Activated CD4-positive, CD25-positive, alpha-beta regulatory T cell treated with anti-CD3 and anti-CD28 coated beads, Interleukin-2, amount 50 U/mL, for 24 hours (primary cell): ENCODE measurements at places on chromosomes 12 and 14.
A peak's percentile ranks its signal among the peaks of the same experiment; 100 is the strongest.

DNA sequence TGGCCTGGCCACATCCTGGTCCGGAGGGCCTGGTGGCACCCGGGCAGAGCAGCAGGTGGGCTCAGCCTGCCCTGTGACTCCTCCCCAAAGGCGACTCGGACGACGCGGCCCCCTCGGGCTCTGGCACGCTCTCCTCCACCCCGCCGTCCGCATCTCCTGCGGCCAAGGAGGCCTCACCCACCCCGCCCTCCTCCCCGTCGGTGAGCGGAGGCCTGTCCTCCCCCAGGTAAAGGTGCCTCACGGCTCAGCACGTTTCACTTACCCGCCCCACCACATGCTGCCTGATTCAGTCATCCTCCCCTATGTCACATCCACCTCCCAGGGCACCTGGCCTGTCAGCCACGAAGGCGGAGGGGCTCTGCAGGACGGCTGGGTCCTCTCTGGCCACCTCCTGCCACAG, 6.8 kb upstream of the TEX22 start:
- no peak for ATAC-seq

GRCh38 chr14:47778631-47779030, 103.2 kb upstream of the MDGA2 start:
- no peak for ATAC-seq

DNA sequence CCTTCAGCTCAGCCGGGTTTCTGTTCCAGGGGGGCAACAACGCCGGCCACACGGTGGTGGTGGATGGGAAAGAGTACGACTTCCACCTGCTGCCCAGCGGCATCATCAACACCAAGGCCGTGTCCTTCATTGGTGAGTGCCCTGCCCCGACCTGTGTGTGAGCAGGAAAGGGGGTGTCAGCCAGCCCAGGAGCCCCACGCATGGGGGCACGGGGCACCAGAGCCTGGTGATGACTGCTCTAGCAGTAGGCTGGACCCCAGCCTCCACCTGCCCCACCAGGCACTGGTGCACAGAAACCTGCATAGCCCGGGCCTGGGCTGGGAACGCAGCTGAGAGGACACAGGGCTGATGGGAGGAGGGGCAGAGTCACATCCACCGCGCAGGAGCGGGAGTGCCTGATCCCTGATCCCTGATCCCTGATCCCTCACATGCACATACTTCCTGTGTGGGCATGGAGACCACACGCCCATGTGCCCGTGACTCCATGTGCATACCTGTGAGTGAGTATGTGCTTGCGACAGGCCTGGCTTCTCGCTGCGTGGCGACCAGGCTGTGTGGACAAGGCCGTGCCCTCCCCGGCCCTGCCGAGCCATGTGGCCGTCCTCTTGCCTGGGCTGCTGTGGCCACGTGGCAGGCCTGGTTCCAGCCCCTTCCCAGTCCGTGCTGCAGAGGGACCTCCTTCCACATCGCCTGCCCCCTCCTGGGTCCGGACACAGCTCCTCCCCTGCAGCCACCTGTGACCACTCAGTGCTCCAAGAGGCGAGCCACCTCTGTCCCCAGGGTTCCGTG, 11.2 kb downstream of the ADSS1 start:
- no peak for ATAC-seq

DNA sequence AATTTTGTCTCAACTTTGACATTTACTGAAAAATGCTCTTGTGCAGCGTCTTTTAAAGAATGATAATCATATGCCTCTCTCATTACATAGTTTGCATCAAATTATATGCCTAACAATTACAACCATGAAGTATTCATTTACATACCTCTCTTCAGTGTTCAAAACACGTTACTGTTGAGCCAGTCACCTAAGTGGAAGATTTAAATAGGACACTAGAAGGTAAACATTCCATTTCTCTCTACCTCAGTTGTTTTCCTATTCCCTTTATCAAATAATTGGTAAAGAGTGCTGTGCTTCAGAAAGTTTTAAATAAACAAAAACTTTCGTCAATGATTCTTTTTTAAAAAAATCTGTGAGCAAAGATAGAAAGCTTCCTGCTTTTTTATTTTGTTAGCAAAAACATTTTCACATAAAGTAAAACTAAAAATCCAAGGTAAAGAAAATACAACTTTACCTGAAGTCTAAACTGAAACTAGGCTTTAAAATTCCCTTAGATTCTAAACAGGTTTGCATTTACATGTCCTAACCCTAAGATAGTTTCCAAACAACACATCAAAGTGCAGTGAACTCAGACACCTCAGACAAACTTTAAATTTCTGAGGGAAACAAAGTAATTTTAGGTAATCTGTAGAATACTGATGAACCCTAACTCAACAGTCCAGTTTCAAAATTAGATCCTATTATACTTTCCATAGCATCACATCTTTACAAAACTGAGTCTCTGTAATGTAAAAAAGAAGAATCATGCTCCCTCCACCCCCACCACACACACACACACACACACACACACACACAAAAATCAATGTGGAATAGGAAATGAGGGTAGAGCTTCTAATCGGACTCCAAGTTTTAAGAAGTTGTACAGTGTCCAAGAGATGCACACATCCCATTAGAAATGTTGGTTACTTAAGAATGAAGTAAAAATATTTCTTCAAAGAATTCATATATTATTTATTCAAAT, 46.2 kb downstream of the PAWR start:
- ATAC-seq, result no peak

- no peak for ATAC-seq
Measured at GRCh38 chr14:76121089-76121748, 30.5 kb upstream of the GPATCH2L start.

DNA sequence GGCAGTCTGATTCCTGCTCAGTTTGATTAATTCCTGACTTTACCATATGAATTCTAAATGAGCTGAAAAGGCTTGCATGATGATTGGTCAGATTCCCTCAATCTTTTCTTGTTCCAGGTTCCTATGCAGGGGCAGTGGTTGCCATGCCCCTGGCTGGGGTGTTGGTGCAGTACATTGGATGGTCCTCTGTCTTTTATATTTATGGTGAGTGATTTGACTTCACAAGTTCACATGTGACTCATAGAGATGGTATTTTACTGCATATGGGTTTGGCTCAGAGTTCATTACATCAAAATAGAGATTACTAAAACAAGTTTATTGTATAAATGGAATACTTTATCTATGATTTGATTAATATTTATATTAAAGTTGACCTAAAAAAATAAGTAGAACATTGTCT, 44.8 kb downstream of the SLC17A8 start:
- no peak for ATAC-seq

DNA sequence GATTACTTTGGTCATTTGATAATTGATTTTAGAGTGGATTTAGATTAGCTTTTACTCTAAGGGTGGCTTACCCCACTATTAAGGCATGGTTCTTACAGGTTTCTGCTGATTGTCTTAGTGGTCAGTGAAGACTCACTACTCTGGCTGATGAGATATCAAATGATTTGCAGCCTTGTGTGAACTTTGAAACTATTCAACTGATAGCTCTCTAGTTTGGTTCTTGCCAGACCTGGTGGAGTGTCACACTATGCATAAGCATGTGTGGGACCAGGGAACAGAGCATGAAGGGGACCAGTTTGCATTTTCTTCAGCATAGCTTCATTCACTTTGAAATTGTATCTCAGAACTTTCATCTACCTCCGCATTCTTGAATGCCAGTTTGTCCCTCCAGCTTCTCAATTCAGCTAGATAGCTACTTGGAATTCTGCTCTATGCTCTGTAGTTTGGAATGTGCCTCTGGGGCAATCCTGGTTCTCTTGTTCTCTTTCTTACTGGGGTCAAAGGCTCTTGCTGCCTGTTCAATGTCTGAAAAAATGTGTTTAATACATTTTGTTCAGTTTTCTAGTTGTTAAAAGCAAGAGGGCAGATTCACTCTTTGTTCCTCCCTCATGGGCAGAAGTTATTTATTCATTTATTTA, 12.7 kb downstream of the SCYL2 start:
- no peak for ATAC-seq

DNA sequence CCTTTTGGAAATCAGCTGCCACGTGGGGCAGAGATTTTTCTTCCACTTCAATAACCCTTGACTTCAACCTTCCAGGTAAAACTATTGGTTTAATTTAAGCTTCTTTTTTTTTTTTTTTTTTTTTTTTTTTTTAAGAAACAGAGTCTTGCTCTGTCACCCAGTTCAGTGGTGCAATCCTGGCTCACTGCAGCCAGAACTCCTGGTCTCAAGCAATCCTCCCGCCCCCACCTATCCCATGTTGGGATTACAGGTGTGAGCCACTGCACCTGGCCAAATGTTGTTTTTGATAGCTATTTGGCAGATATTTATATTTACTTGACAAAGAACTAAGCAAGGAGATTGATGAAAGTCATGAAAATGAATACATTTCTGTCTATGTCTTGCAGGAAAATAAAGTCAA, 65.1 kb downstream of the SINHCAF start:
- no peak for ATAC-seq

DNA sequence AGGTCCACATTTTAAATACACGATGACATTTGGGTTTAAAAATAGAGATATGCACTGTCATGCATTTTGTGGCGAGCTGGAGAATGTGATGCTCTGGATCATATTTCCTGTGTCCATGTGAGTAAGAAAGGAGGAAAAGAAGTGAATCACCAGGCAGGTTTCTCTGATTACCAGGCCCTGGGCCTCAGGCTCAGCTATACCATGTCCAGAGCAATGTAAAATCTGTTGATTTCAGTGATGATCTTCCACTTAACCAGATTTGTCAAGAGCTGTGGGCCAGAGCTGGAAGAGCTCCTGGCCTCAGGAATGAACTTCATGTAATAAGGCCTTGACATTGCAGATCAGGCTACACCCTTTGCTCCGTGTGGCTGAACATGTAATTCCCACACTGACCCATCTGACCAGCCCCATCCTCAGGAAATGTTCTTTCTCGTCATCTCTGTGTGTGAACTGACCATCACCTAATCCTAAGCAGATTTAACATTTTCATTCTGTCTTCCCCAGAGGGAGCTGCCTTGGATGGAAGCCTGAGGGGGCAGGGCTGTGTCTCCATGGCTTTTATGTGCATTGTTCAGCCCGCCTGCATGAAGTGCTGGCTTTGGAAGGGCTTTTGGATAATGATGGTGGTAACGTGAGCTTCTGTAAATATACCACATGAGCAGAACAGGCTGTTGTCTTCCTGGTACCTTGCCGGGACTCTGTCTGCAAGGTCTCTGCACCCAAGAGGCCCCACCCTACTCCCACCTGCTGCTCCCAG, 54.5 kb downstream of the CRACR2A start:
- ATAC-seq, result no peak

- no peak for ATAC-seq
Measured at GRCh38 chr12:112243255-112244110, 118.1 kb downstream of the TRAFD1 start.

- ATAC-seq, result peak; percentile 44
Measured at GRCh38 chr12:3236345-3237187, 159.4 kb downstream of the TSPAN9 start.

GRCh38 chr14:93759719-93760307, 28.5 kb downstream of the PRIMA1 start:
- no peak for ATAC-seq

DNA sequence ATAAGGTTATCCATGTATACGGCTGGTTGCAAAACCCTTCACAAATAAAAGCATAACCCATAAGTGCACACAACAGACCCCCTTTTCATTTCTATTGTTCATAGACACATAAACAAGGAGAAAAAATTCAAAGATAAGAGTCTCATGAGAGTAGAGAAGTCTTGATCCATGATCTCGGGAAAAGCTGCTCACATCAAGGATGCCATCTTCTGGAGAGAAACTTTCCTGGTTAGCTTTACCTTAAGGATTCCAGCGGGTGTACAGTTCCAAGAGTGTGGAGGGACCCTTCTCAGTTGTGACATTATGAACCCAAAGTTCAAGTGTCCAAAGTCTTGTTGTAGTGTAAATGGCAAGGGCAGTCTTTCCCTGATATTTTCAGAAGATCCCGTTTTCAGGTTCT, 144.5 kb downstream of the LLPH start:
- no peak for ATAC-seq

GRCh38 chr12:25321772-25322171, 71.0 kb upstream of the KRAS start:
- ATAC-seq, result no peak

DNA sequence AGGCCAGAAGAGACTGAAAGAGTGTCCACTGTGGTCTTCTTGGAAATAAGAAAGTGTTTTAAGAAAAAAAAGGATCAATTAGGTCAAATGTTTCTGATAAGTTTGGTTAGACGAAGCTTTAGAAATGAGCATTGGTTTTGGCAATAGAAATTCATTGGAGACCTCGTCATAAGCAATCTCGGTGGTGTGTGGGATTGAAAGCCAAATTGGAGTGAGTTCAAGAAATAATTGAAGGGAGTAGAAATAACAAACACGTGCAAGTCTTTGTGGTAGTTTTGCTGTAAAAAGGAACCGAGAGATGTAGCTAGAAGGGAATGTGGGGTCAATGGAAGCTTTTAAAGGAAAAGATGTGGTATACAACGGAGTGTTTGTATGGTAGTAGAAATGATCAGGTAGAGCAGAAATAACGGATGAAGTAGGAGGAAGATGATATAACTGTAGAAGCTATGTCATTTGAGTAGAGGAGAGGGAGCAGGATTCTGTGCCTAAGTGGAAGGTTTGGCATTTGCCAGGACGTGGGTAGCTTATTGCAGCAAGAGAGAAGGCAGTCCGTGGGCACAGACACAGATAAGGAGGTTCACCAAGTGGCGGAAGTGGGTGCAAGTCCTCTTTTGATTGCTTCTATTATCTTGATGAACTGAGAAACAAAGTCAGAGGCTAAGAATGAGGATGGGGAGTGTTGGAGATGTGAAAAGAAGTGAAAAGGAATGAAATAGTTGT, 146.2 kb downstream of the DACT1 start:
- ATAC-seq, result no peak

DNA sequence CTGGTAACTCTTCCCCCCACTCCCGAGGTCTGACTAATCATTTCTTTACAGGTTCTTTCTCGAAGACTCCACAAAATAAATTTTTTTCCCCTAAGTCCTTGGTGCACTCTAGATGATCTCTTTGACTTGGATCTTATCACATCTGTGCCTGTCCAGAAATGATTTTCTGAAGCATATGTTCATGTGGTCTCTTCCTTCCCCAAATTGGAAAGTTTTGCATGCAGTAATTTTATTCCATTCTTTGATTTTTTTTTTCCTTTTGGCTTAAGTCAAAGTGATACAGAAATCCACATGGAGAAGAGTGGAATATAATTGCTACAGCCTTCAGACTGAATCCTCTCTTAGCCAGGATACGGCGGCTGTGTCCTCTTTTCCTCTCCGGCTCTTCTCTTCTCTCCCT, 213.3 kb downstream of the BMP4 start:
- no peak for ATAC-seq
